ENCODE measurements at places on chromosomes 16 and 17.
A peak's percentile ranks its signal among the peaks of the same experiment; 100 is the strongest.

DNA sequence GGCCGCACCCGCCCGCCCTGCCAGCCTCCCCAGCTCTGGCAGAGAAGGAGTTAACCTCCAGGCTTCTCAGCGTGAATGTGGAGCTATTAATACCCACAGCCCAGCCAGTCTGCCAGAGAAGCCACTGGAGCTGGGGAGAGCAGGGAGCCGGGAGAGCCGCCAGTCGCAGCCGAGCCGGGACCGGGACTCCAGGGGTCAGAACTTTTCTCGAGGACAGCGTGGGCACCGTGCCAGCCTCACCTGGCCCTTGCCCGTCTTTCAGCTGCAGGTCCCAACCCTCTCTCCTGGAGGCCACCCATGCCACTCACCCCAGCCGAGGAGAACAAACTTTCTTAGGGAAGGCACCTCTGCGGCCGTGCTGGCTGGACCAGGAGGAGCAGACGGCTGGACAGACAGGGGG, 33.8 kb upstream of the SBK1 start:
- no peak for DNase-seq

- DNase-seq, result no peak
Measured at GRCh38 chr16:49503256-49504022, 129.8 kb downstream of the C16orf78 start.

DNA sequence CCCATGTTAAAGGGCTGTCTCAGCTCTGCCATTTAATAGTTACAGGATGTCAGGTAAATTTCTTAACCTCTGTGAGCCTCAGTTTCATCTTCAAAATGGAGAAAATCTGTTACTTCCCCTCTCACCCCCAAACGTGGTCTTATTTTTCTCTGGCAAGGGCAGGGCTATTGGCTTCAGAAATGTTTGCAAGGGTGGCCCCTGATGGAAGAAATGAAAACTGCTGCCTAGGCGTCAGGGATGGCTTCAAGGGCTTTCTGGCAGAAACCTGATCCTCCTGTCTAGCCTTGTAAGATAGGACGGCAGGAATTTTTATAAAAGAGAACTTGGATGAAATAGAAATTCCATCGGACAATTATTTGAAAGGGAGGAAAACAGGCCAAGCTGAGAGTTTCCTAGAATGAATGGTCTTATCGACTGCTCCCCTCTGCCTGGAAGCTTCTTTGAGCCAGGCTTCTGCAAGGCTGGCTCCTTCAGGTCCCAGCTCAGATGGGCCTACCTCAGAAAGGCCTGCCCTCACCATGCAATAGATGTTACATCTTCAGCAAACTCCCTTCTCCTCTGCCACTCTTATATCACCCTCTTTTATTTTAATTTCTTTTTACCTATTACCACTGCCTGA, 43.0 kb upstream of the TANGO6 start:
- DNase-seq, result peak; percentile 54

- DNase-seq, result no peak
Measured at GRCh38 chr16:27127308-27127707, 60.6 kb downstream of the C16orf82 start.
